Fibroblast of lung (primary cell): ENCODE measurements at places on chromosomes 1 and 21.

DNA sequence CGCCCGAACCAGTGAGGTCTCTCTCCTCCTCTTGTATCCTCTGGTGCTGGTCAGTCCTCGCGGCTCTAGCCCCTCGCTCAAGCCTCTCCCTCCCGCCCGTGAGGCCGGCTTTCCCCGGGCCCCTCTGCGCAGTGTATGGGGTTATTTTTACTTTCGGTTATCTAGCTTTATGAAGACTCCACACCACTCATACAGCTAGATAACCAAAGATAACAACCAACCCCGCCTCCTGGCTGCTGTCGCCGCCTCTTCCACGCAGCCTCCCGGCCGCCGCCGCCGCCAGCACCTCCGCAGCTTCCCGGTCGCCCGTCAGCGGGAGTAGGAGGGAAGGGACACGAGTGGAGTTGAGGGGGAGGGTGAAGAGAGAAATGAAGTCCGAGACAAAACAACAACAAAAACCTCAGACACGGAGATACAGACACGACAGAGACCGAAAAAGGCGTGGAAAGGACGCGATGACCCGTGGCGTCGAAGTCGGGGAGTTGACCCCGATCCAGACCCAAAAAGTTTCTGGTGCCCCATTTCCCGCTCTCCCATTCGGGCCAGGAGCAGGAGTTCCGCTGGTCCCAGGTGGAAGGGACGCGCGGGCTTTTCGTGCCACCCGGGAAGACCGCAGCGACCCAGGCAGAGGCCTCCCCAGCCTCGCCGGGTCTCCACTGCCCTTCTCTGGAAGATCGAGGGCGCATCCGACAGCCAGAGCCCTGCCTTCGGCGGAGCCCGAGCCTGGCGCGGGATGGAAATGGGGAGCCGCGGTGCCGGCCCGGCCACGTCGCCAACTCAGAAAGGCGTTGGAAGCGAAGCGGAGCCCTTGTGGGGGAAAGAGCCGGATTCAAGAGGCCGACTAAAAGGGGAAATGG is 51.4 kb downstream of the RHBG start:
- no peak for DNase-seq

DNA sequence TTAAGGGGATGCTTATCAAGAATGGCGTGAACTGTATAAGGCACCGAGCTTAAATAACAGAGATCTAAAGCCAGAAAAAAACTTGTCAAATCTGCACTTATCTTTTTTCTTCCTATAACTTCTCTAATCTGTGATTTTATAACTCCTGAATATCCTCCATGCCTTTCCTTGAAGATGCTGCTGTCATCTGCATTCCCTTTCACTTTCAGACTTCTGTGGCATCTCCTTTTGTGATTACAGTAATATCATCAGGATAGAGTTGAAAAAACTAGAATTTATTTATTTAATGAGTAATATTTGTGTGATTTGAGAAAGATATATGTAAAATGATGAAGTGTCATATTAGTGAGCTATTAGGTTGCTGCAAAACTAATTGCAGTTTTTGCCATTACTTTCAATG is 357.8 kb upstream of the PTBP2 start:
- DNase-seq: peak; percentile 15

DNA sequence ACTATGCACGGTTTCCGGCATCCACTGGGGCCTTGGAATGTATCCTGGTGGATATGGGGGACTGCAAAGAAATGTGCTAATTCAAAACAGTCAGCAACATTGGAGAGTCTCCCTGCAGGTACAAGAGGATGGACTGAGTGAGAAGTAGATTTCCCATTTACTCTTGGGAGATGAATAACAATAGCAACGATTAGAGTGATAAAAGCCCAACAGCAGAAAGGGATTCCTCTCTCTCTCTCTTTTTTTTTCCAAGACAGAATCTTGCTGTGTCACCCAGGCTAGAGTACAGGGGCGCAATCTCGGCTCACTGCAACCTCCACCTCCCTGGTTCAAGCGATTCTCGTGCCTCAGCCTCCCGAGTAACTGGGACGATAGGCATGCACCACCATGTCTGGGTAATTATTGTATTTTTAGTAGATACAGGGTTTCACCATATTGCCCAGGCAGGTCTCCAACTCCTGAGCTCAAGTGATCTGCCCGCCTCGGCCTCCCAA is 5.0 kb upstream of the SHCBP1L start:
- no peak for DNase-seq

DNA sequence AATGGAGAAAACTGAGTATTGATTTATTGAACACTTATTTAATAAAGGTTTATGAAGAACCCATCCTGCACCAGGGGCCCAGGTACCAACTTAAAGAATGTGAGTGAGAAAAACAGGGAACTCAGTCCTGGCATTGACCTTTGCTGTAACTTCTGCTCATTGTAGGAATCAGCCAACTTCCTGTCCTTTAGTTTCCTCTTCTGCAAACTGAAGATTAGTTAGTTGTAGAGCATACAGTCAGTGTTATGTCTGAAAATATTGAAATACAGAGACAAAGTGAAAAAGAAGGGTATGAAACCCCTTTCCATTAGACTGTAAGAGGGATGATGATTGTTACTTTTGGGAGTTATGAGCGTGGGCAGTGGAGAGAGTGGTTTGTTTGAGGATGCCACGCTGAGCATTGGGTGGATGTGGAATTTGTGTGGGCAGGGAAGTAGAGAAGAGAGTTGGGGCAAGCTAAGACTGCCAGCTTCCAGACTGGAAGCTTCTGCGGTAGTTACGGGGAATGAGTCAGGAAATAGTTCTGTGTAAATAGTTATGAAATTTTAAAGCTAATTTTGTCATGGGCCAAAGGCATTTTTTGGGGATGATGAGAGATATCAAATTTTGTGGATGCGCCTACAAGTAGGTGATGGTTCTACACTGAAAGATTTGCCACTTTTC is 89.2 kb downstream of the GPR88 start:
- peak; percentile 94 for DNase-seq

GRCh38 chr1:79264285-79264684 is 257.8 kb upstream of the ADGRL4 start:
- DNase-seq: no peak

DNA sequence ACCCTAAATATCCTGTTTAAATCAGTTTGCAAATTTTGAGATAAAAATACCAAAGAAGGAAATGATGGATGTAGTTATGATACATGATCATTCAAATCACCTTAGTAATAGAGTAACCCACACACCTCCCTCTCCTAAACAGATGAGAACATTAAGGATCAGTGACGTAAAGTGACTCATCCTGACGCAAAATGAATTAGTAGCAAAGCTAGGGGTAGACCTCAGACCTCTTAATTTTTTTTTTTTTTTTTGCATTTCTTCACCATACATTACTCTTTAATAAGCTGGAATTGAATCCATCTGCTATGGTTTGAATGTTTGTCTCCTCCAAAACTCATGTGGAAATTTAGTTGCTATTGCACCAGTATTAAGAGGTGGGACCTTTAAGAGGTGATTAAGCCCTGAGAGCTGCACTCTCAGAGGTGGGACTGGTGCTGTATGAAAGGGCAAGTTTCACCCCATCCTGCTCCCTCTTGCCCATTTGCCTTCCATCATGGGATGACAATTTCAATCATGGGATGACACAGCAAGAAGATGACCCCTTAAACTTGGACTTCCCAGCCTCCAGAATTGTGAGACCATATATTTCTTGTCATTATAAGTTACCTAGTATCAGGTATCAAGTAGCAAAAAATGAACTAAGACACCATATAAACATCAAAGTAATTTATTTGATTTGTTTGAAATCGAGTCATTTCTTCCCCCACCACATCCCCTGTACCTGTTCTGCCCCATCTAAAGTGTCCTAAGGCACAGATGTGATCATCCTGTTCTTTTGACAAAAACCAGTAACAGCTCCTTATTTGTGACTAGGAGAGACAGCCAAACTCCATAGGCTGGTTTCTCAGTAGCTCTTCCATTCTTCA is 114.6 kb upstream of the DUSP10 start:
- peak; percentile 81 for DNase-seq

DNA sequence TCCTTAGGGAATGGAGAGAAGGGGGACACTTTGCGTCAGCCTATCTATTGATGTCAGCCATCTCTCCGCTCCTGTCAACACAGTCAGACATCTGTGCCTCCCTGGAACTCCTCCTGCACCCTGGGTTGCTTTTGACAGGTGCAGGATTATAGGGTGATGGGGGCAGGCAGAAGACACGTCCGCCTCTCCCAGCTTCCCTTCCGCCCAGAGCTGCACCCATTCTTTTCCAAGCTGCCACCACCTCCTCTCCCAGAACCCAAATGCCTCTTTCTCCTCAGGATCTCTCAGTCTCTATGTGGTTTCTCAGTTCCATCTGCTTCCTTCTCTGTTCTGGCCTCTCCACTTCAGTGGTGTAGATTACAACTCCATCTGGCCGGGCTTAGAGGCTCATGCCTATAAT is 17.1 kb upstream of the KIF1B start:
- no peak for DNase-seq

DNA sequence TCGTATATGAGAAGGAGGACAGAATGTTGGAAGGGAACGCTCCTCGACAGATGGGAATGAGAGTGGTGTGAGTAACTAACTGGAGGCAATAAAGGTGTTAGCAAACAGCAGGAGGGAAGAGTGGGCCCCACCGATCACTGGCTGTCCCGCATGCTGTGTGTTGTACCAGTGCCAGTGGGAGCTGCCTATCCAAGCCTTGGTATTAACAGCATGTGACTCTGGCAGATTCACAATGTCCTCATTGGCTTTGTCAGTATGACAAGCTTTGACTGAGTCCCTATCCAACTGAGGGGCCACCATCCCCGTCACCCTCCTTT is 188.3 kb downstream of the NRIP1 start:
- DNase-seq: no peak

- DNase-seq: peak; percentile 44
These were observed 14.0 kb upstream of the S100B start for GRCh38 chr21:46618738-46619379.

DNA sequence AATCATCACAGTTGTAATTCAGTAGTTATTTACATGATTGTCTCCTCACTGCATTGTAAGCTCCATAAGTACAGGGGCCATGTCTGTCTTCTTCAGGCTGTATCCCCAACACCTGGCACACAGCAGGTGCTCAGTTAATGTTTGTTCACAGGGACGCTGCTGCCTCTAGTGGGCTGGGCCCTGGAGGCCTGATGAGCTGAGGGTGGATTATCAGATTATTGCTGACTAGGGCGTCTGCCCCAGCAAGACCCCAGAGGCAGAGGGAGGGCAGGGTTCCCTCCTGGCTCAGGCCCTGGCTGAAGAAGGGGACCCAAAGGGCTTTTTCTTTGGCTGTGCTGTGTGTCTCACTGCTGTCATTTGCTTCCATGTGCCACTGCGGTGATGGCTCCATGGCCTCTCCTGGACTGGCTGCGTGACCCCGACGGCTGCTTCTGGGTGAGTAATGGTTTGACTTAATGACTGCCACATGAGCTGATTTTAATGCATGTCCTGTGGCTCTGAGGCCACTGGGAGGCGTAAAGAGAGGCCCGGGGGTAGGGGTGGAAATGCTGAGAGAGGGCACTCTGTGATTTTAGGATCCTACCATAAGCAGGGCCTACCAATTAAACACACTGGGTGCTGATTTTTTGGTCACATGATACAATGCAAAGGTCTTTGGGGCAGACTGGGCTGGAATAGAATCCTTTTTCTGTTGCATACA is 20.8 kb upstream of the EPB41 start:
- DNase-seq: no peak

DNA sequence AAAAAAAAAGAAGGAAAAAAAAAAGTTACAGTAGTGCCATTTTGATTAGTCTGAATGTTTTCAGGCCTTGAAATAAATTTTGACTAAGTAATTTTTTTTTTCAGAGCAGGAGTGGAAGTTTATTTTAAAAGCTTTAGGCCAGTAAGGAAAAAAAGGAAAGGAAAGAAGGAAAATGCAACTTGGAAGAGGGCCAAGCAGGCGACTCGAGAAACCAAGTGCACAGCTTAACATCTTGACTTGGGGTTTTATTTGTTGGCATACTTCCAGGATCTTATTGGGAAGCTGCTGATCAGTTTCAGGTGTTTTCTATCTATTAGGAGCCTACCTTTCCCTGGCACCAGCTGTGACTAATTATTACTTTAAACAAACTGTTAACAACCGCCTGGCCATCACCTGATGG is 41.7 kb downstream of the ATF3 start:
- no peak for DNase-seq

- DNase-seq: no peak
These were observed 77.8 kb upstream of the CACHD1 start for GRCh38 chr1:64392109-64392508.

DNA sequence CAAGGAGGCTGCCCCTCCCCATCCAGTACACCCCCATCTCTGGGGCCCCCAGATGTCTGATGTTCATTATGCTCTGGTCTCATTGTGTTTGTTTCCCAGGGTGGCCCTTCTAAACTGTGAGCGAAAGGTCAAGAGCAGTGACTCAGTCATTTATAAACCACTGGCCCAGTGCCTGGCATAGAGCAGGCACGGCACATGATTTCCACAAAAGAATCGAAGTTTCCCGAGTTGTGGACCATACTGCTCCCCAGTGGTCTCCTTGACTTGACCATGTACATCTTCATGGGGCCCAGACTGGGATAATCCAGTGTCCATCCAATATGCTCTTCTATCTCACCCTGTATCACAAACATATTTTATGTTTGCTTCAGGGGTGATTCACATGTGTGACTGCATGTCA is 153.3 kb downstream of the NR5A2 start:
- DNase-seq: peak; percentile 80

DNA sequence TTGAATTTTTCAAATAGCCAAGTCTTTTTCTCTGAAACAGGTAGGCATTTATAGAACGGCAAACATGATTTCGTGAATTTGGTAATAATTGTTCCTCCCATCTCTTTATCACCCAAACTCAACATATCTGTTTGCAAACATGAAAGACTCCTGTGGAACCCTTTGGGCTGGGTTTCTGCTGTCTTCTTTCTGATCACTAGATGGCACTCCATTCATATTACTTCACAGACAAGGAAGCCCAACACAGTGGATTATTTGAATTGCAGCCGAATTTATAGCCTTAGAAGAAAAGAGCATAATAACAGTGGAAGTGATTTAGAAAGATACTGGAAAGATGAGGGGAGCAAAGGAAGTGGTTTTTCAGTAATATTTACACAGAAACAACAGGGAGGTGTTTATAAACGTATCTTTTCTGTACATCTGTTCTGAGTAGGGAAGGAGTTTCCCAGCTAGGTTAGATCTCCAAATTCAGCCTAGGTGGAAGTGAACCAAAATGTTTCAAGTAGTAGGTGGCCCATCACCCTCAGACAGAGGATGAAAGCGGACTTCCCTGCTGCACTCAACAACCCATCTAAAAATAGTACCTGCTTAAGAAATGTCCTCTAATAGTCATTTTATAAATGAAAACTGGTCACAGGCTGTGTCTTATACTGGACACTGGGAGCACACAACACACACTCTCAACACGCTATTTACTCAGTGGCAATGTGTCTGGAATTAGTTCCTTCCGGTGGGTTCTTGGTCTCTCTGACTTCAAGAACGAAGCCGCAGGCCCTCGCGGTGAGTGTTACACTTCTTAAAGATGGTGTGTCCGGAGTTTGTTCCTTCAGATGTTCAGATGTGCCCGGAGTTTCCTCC is 67.6 kb downstream of the MAP3K21 start:
- peak; percentile 52 for DNase-seq

DNA sequence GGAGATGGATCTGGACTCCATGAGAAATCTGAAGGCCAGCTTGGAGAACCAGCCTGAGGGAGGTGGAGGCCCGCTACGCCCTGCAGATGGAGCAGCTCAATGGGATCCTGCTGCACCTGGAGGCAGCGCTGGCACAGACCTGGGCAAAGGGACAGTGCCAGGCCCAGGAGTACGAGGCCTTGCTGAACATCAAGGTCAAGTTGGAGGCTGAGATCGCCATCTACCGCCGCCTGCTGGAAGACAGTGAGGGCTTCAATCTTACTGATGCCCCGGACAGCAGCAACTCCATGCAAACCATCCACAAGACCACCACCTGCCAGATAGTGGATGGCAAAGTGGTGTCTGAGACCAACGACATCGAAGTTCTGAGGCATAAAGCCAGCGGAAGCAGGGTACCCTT is 601.5 kb upstream of the ZP4 start:
- no peak for DNase-seq

- DNase-seq: peak; percentile 22
These were observed 353.8 kb upstream of the PTBP2 start for GRCh38 chr1:96367791-96368190.
